Stomach (tissue), 19 donors: ENCODE measurements at places on chromosomes 16 and 17. TPM values are rescaled to one million over a fixed set of nuclear protein-coding genes. Genes with fewer than 3 reads are reported as not detected.

Gene KRTAP4-1
- not detected for total RNA-seq

Gene KRTAP1-5
- total RNA-seq = not detected

Gene EPN3
- total RNA-seq = 49.5 TPM

Gene C16orf96
- not detected for total RNA-seq

Gene ACSM2A
- not detected for total RNA-seq

Gene CDH3
- total RNA-seq = not detected

Gene EFCAB5
- 2.6 TPM for total RNA-seq

Gene MPP3
- 19.3 TPM for total RNA-seq

Gene YPEL3
- total RNA-seq = 17.4 TPM

Gene CD300E
- 7.6 TPM for total RNA-seq

Gene C17orf67
- 1.8 TPM for total RNA-seq

Gene EXOC3L1
- not detected for total RNA-seq

Gene SHISA6
- total RNA-seq = 2.2 TPM

Gene CFAP97D1
- total RNA-seq = not detected

Gene STH
- not detected for total RNA-seq
